ENCODE measurements at places on chromosomes 6 and 20.

DNA sequence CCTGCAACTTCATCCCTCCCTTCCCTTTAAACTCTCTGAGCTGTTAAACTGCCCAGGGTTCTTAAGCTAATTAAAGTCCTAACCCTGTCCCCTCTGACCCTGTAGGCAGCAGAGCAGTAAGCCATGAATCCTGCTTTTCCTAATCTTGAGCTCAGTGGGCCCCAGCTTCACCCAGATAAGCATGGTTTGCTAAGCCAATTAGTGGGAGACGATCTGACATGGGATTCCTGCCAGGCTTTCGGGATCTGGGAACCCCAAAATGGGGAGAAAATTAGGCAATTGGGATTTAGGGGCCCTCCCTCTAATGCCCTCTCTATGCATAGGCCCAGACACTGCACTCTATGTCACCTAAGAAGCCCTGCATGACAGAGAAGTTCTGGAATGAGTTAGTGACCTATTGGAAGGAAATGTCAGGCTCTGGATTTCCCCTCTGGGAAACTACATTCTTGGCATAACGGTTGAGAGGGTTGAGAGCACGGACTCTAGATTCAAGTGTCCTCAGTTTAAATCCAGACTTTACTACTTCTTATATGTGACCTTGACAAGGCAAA is 4.6 kb downstream of the XKR7 start:
- DNase-seq = no peak

DNA sequence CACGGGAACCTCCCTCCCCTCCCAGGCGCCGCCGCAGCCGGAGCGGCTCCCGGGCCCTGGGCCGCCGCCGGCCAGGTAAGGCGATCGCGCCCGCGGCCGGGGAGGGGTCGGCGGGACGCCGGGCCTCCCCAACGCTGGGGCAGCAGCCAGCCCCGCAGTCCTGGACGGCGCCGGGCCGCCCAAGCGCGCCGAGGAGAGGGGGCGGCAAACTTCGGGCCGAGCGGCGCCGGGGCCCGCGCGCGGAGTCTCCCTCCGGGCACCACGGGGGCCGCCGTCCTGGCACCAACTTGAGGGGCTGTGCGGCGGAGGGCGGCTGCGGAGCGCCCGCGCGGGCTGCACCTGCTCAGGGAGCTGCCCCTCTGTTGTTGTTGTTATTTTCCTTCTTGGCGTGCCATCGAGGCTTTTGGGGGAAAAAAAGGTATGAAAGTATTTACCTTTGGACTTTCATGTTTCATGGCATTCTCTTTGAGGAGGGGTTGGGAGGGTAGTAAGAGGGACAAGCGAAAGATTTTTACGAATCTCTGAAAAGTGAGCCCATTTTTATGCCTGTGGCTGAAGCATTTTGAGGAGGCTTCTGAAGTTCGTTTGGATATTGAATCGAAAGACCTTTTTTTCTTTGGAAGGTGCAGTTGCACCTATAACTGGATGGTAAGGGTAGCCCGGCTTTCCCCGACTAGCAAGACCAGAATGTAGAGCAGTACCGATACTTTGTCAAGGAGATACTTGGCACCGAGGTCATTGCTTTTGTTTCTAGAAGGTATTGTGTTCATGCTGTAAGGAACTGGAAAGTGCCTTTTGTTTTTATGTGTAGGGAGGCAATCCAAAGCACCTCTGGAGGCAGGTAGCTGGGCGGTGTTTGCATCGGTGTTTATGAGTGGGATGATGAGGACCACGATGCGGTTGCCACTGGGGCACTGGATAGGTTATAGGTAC is at the start of gene RNF182:
Gene RNF182 (plus strand): TSS at position 4 of the 933 bp plus-strand sequence. CDS start 52,168 bp downstream, outside the sequence.
- DNase-seq = peak; percentile 27

DNA sequence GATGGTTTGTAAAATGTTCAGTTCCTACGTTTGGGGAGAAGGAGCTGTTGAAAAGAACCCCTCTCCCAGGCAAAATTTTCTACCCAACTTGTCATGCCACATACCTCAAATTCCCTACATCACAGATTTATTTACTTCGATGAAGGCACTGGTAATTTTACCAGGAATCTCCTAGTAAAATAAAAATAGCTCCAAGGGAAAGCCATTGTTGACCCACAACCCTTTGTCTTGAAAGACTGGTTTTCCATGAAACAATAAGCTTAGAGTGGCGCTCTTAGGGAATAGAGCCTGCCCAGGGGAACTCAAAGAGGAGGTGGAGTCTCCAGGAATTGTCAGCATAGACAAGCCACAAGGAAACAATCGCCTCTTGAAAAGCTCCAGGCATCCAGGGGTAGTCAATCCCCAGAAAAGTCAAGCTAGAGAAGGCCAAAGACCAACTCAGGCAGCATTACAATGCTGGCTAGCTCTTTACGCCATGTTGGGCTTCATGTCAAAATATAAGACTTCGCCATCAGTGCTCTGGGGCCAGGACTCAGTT is 99.2 kb upstream of the RREB1 start:
- no peak for DNase-seq

DNA sequence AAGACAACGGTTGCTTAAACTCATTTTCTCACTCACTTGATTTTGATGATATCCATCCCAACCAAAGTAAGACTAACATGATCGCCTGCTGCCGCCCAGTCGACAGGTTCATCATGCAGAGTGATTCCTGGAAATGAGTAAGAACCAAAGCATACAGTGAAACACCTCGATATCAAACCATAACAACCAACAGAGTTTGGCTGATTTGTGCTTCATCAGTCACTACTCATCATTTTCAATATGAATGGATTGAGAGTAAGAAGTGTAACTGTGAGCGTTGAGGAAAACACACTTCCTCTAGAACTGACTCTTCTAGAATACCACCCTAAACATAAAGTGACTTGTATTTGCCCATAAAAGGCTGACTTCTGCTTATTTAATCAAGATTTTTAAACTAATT is 29.2 kb upstream of the ALDH8A1 start:
- no peak for DNase-seq

DNA sequence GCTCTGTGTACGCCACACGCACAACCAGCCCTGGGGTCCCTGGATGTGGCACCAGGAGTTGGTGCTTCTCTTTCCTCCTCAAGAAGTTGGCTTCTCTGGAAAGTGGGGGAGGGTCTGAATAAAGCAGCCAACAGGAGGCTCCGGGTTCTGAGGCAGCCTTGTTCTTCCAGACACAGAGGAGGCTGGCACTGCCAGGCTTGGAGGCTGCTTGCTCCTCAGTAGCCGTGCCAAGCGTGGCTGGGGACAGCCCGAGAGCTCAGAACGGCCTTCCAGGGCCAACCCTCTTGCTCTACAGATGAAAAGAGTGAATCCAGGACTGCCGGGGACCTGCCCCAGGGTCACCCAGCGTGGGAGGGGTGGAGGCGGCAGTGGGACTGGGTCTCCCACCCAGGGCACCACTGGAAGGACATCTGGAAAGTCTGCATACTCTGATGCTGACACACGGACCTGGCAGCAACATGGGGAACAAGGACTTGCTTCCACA is 70.4 kb downstream of the SLC22A23 start:
- DNase-seq = no peak

- no peak for DNase-seq
Observed at GRCh38 chr6:153101461-153101860, 29.6 kb downstream of the RGS17 start.

GRCh38 chr20:4797275-4797674 is 75.6 kb downstream of the PRND start:
- no peak for DNase-seq

DNA sequence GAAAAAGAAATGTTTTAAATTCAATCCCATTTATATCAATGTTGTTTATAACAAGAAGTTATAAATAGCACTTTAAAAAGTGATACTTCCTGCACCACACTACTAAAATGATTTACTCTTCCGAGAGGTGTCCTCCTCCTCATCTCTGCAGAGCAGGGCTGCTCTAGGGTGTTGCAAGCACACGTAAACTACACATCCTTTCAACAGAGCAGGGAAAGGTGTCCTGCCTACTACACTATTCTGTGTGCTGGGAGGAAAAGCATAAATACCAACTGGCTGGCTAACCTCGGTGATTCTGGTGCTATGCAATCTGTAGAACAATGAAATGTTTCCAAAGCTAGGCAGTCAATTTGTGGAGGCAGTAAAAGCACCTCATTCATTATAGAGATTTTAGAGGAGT is 89.5 kb upstream of the MAP7 start:
- DNase-seq = no peak

DNA sequence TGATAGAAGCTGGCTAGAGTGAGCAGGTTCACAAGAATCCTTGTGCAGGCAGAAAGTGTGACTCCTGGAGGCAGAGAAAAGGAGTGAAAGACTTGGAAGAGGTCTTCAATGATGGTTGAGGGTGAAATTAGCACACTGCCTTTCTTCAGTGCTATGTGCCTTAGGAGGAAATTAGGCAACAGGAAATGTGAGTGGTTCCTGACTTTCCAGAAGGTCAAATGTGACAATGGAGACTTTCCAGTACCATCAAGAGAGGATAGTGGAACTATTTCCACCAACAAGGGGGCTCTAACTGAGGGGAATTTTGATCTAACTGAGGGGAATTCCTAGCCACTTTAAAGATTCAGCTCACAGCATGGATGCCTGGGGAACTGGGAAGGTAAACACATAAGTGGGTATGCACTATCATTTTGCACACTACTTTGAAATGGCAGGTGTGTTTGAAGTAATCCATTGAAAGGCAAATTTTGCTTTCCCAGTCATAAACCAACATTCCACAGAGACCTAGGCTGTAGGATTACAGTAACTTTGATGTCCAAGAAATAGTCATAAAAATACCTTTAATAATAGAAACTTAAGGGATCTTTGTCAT is 90.0 kb downstream of the PERP start:
- no peak for DNase-seq

GRCh38 chr20:59603781-59604541 is at the start of gene PHACTR3:
Gene PHACTR3 (plus strand): TSS chr20:59604540. CDS start chr20:59605015, 475 bp downstream.
- DNase-seq = no peak

GRCh38 chr20:4150070-4150441 is 134.7 kb upstream of the RNF24 start:
- no peak for DNase-seq

DNA sequence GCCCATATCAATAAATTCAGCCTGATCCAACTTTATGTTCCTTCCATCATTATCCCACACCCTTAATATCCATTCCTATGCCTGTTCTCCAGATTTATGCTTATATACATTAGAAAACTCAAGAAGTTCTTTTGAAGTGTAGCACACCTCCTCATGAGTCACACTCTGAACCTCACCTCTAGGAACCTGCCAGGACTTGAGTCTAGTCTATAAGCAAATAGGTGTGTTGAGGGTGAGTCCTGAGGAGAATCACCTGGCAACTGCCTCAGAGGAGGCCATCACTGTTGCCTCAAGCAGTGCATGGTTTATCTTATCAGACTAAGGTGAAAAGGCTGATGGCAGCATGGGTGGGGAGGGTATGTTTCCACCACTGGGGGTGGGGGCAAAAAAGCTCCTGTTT is 496.7 kb downstream of the C6orf118 start:
- no peak for DNase-seq

GRCh38 chr6:25086500-25087091 is 150.8 kb upstream of the RIPOR2 start:
- no peak for DNase-seq

GRCh38 chr6:159819932-159820640 is 20.0 kb downstream of the PNLDC1 start:
- DNase-seq = no peak

DNA sequence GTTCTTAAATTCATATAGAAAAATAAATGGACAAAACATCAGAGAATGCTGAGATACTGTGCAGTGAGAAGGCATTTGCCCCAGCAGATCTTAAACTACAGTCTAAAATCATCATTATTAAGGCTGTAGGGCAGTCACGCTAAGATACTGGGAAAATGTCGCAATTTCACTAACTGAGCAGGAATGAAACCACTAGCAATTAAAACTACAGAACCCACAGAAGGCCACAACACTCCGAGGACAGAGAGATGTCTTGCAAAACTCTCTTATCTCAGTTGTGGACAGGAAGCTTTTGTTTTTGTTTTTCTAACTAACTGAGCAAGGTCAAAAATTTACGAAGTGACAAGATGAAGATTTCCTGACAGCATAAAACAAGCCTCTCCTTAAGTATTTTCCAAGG is 18.2 kb downstream of the GNAS-AS1 start:
- DNase-seq = no peak
